Bronchial smooth muscle cell (primary cell): ENCODE measurements at places on chromosomes 12 and 14. TPM values are rescaled to one million over a fixed set of nuclear protein-coding genes. Genes with fewer than 3 reads are reported as not detected.

HOXC4 gene
- total RNA-seq = 0.16 TPM in 1 of 2 replicates, not detected in the other

PLD4 gene
- total RNA-seq = under 0.01 and 0.09 TPM in 2 replicates

RND1 gene
- total RNA-seq = 0.26 and 0.79 TPM in 2 replicates

AKAP6 gene
- total RNA-seq = under 0.01 and 0.95 TPM in 2 replicates

MYRFL gene
- not detected in 2 replicates for total RNA-seq

KRT73 gene
- not detected in 2 replicates for total RNA-seq

FGF6 gene
- not detected in 2 replicates for total RNA-seq

GPR68 gene
- 10.4 and 42.4 TPM in 2 replicates for total RNA-seq

PRR4 gene
- total RNA-seq = 0.32 and 0.60 TPM in 2 replicates

LRFN5 gene
- 13.2 and 33.6 TPM in 2 replicates for total RNA-seq

LIN7A gene
- 7.6 and 24.0 TPM in 2 replicates for total RNA-seq
